SK-N-SH (cell line): ENCODE measurements at places on chromosomes 2 and 18.

DNA sequence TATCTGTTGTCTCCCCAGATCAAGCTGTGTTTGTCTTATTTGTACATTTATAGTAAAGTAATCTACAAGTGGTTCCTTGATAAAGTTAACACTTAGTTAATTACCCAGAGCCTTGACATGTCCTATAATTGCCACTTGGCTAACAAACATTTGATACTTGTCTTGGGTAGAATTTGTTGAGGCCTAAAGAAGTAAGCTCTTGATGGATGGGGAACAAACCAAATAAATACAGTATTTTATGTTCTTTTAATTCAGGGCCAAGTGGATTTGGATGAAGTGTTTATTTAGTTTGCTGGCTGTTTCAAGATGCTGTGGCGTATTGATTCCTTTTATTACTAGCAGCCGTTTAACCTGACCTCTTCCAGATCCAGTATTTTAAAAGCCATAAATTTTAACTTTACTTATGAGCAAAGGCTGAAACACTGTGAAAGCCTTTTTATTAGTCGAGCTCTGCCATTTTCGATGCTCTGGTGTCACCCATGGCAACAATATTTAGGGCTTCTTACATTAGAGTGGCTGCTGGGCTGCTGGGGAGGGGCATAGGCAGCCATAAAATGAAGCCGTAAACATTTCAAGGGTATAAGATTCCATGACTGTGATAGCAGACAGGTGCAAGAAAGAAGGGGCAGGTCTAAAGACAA lies 401.6 kb upstream of the NRP2 start:
- DNase-seq: no peak

DNA sequence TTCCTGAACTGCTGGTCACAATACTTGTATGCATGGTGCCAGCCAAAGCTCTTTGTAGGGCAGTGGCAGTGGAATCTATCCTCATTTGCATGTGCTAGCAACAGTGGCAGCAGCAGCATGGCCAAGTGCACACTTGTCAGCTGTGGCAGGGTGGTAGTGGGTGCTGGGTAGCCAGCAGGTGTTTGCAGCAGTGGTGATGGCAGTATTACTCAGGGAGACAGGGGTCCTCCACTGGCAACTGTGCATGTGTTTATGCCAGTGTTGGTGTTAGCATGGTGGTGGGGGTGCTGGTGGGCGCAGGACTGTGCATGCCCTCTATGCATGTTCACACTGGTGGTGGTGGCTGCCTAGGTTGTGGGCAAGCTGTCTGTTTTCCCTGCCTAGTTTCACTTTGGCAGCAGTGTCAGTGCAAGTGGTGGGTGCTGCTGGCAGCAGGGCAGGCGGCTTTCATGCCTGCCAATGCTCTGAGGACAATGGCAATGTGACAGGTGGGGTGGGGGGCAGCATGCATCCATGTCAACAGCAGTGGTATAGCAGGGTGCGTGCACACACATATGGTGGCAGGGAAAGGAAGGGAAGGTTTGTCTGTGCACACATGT lies 41.2 kb downstream of the GALNT13 start:
- DNase-seq: no peak

GRCh38 chr2:238895891-238896600 lies 48.2 kb downstream of the TWIST2 start:
- no peak for DNase-seq

DNA sequence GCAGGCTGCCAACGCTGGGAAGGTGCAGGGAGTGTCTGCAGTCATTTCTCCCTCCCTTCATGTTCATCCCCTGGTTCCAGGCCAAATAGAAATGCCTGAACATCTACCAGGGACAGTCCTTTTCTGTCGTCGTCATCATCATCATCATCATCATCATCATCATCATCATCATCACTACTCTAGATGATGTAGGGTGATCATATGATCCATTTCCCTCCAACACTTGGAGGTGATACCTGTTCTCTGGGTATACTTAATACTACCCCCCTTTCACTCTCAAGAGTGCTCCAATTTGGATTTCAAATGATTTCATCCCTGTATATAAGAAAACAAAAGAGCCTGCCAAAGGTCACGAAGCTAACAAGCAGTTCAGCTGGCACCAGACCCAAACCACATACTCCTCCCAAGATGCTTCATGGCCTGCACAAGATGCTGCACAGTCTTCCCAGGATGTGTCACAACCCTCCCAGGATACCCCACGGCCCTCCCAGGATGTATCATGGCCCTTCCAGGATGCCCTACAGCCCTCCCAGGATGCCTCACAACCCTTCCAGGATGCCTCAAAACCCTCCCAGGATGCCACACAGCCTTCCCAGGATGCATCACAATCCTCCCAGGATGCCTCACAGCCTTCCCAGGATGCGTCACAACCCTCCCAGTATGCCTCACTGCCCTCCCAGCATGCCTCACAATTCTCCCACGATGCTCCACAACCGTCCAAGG lies 257.9 kb downstream of the DYSF start:
- no peak for DNase-seq

DNA sequence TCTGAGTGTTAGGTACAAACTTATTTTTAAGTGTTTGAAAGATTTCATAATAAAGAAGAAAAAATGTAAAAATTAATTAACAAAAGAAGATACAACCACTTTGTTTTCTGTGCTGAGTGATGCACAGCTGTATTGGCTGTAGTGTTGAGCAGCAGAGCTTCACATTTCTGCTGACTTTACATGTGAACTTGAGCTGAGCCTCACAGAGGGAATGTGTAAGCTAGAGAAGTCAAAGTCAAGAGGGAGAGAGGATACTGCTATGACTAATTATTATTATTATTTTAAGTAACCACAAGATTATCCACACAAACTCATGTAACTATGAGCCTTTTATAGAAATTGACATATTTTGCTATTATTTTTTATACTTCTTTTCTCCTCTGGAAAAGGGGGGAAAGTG lies 159.1 kb upstream of the ZSWIM2 start:
- no peak for DNase-seq

- DNase-seq: no peak
Measured at GRCh38 chr18:31500051-31500688, 2.2 kb downstream of the DSG2 start.
